ENCODE measurements at places on chromosomes 12 and 14.

- DNase-seq, result no peak
Measured at GRCh38 chr12:94807951-94808350, 157.6 kb upstream of the TMCC3 start.

DNA sequence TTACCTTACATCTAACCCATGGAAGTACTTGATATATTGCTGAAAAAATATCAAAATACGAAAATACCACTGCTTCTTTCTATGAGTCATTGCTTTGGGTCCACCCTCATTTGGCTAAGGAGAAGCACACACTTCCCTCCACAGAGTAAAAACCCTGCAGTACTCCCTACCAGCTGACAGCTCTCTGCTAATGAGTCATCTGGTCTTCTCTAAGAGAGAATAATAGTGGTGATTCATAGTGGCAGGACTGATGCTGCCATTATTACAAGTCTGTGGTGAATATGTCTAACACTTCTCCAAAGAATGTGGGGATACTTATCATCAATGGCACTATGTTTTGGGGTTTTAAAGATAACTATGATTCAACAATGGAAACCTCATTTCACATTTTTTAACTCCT, 90.7 kb downstream of the PPFIA2 start:
- DNase-seq, result peak; percentile 66

DNA sequence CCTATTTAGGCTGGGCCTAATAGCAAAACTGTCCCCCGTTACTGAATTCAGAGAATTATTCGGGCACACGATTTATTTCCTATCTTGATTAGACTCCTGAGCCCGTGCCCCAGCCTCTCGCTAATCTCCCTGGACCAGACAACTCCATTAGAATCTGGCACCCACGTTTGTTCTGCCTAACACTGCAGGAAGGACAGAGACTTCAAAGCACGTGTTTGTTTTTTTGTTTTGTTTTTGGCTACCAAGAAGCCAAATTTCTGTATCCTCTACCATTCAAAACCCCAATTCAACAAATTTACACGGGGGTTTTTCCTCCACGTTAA, 4.8 kb downstream of the USP44 start:
- no peak for DNase-seq

DNA sequence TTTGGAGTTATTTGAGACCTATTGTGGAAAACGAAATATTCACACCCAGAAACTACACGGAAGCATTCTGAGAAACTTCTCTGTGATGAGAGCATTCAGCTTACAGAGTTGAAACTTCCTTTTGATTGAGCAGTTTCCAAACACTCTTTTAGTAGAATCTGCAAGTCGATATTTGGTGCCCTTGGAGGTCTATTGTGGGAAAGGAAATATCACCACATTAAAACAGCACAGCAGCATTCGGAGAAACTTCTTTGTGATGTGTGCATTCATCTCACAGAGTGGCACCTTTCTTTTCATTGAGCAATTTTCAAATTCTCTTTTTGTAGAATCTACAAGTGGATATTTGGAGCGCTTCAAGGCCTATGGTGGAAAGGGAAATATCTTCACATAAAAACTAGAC, 595.7 kb upstream of the ALG10B start:
- no peak for DNase-seq

GRCh38 chr12:5051913-5052312, 8.2 kb downstream of the KCNA5 start:
- DNase-seq, result no peak

DNA sequence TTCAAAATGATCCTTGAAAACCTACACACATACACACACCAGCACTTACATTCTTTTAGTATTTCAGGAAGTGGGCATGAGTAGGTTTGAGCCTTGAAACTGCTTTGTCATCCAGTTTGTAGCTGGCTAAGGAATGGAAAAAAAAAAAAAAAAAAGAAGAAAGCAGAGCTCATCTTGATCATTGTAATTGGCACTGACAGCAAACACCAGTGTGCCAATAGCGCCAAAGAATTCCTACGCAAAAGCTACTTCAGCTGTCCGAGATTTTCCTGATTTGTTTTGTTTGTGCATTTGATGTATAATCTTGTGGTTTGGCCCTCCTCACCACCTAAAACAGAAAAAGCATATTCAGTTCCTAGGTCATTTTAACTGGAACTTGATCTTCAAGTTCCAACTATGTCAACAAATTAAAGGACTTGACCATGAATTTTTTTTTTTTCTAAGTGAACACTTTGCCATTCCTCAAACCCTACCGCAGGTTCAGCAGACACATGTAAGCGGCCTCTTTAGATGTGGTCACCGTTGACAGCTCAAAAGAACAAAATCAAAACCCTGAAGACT, 57.3 kb downstream of the FLRT2 start:
- DNase-seq, result peak; percentile 80

DNA sequence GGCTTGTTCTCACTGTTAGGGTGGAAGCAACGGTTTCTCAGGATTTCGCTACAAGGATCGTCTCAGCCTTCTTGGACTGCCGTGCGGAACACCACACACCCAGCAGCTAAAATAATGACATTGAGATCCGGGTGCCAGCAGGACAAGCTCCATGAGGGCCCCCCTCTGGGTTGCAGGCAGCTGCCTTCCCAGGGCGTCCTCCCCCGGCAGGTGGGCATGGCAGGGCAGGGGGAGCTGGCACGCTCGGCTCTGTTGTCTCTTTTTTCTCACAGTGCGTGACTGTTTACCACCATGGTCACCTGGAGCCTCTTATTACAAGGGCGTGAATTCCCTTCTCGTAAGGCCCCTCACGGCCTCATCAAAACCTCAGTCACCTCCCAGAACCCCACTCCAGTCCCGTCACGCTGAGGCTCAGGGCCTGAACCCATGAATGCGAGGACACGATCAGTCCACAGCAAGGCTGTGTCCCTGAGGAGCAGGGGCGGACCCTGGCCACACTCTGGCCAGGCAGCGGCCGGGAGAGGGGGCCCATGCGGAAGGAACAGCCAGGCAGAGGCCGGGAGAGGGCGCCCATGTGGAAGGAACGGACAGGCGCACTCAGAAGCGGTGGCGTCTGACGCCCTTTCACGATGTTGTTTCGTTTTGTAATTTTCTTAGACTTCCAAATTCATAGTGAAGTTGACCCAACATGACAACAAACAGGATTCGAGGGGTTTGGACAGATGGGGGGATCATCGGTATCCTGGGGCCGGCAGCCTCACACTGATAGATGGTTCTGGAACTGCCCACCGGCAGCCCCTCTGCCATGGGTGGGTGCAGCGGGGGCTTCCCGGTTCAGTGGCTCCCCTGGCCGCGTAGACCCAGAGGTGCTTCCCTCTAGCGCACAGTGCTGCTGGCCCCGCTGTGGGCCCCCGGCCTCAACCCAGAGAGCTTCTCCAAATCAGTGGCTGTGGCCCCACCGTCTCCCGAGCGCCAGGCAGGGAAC, 10.0 kb downstream of the LRCOL1 start:
- DNase-seq, result peak; percentile 64

- DNase-seq, result no peak
Measured at GRCh38 chr14:41634286-41634685, 27.6 kb downstream of the LRFN5 start.

DNA sequence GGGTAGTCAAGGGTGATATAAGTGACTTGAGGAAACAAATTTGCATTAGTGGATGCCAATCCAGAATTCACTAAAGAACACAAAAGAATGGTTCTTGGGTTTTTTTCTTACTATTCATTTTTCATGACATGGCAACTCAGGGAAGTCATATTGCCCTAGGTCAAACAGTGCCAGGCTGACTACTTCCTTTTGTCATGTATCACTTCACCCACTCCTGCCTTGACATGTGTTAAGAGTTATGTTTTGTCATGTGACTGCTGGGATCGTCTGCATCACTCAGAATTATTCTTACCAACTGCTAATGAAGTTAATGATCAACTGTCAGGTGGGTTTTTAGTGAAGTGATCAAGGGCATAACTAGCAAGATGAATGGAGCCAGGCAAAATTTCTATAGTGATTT, 74.2 kb downstream of the PRORP start:
- DNase-seq, result no peak

GRCh38 chr12:121797937-121798786, 4.7 kb upstream of the RHOF start:
- DNase-seq, result no peak

DNA sequence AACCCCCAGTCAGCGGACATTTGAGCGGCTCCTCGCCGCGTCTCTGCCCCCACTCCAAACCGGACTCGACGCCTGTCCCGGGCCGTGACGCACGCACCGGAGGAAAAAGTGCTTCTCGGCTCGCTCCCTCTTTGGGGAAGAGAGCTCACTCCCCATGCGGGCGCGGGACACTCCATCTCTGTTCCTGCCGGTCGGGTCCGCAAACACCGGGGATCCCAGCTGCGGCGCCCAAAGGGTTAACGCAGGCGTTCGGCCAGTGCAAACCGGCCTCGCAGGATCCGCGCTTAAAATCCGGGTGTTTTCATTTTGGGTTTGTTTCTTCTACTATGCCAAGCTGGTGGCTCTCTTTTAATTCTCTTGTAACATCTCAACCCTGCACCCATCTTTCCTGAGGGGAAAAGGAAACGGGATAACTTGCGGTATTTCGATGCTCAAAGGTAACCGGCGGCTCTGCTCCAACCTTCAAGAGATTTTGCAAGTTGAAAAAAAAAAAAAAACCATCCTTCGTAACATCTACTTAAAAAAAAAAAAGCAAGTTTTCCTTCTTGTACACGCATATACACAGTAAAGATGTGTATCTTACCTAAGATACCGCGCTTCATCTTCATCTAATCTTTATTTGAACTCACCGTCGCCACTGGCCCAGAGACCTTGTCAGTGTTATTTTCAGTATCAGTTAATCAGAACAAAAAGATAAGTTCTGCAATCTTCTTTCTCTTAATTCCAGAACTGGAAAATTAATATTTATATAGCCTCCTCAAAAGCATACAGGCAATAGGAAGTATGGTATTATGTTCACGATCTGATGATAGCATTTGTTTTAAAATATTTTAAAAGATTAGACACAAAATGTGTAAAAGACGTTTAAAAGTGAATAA, 1.6 kb upstream of the ATP2B1 start:
- DNase-seq, result peak; percentile 52

DNA sequence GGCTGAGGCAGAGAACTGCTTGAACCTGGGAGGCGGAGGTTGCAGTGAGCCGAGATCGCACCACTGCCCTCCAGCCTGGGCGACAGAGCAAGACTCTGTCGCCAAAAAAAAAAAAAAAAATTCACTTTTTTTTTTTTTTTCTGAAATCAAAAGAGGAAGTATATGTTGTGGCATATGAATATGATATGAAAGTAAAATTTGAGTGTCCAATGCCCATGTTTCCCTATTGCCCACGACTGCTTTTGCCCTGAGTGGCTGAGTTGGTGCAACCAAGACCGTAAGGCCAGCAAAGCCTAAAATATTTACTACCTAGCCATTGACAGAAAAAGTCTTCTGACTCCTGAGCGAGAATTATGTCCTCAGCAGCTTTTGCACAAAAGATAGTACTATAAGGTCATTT, 101.7 kb upstream of the PARP11 start:
- DNase-seq, result no peak

- no peak for DNase-seq
Measured at GRCh38 chr12:57226588-57227314, 2.8 kb upstream of the SHMT2 start.

DNA sequence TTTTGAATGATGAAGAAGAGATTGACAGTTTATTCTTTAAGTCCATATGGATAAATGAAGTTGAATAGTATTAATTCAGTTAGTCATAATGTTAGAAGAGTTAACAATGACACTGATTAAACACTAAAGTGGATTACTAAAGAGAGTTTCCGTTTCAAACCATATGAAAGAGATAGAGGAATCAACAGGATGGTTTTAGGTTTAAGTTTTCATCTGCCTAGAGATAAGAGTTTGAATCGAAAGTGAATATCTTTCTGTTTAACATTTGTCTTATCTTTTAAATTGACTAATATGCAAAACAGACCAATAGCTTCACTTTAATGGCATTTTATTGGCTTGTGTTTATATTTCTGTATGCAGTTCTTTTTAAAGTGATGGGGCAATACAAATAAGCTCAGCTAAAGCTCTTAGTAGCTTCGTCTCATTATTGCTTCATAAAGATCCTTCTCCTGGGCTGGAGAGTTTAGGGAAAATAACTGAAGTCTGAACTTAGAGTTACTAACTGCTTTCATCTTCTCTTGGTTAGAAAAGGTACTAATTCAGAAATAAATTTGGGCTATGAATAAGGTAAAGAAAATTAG, 66.0 kb downstream of the MIPOL1 start:
- DNase-seq, result no peak

DNA sequence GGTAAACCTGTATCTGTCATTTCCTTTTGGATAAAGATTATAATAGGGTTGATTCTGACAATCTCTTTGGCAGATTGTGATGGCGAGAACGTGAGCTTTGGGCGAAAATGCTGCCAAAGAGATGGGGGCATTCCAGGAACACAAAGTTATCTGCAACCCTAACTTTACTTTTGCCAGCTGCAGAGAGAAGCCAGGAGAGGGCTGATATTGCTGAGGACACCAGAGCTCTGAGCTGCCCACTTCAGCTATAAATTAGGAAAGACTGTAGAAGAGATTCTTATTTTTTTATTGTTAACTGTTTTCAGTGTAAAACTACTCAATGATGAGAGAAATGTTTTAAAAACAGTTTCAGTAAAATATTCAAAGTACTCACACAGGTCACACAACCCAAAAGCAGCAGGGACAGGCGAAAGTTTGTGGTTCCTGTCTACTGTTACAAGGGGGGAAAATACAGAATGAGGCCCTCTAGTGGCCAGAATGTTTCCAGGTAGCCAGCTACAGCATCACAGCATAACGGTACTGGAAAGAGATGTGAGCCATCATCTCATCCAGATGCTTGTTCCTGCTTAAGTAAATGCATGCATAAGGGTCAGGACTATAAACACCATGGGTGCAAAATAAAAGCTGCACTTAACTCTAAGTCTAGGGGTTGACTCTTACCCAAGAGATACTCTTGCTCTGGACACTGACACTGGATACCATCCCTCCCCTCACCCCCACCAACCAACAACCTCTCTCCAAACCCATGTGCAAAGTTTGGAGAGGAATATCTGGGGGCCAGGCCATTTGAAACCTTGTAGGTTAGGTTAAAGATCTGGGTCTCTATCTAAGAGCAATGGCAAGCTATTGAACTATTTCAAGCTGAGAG, 498.4 kb downstream of the RMST start:
- DNase-seq, result peak; percentile 7

DNA sequence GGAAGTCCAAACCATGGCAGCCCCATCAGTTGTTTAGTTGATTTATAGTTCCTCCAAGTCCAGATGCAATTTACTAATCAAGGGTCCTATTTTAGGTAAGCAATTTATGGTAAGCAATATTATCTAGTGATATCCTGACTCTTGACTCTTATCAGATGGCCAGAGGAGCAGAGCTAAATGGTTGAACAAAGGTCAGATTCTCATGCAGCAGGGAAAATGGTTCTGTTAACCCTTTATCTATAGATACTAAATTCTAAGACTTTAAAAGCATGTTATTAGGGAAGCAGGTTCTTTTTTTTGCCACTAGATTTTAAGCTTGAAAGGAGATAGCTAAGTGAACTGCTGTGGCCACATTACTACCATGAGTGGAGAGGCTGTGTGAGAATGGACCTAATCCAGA, 427.1 kb upstream of the FBXO33 start:
- no peak for DNase-seq

GRCh38 chr14:92397150-92397952, 74.4 kb downstream of the SLC24A4 start:
- peak; percentile 78 for DNase-seq

Measured in AG10803 (cell line).